ENCODE measurements at places on chromosomes 2 and 18.

- peak; percentile 13 for DNase-seq
These were observed 48.5 kb downstream of the SERPINB7 start for GRCh38 chr18:63823516-63824219.

DNA sequence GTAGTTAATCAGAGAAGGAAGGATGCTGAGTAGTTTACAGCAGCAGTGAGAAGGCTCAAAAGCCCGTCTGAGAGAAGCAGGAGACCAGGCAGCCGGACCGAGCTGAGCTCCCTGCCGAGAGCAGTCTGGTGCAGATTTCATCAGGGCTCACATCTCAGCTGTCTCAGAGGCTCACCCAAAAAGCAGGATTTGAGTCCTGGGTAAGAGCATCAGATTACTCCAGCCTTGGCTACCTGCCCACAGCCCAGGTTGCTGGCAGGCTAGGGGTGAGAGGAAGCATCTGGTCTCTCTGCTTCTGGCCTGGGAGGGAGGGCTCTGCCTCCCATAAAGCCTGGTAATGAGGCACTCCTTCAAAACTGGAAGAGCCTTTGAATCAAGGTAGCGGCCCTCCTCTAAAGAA is 140.5 kb downstream of the ST6GAL2 start:
- no peak for DNase-seq

GRCh38 chr2:97935719-97936161 is 60.0 kb downstream of the TMEM131 start:
- no peak for DNase-seq

- DNase-seq: no peak
These were observed 228.9 kb downstream of the ADCYAP1 start for GRCh38 chr18:1133541-1133940.

- DNase-seq: no peak
These were observed 3.7 kb downstream of the FBXO48 start for GRCh38 chr2:68463287-68463877.

DNA sequence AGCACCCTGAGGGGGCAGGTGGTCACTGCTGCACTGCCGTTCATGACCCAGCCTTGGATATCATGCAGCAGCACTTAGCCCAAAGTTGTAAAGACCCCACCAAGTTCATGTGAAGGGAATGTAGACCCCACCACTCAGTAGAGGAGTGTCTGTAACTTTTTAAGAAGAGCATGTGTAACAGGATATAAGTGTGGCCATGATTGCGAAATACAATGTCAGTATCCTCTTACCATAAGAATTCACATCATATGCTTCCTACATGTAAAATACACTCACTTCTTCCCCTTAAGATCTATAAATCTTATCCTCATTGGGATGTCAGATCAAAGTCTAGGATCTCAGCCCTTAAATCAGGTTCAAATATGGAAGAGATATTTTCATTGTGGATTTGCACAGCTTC is 276.9 kb downstream of the PTPRM start:
- no peak for DNase-seq

- peak; percentile 57 for DNase-seq
These were observed at the start of gene PSMA8 for GRCh38 chr18:26133652-26134051. Gene PSMA8 (plus strand): TSS chr18:26133869. CDS start chr18:26133966, 97 bp downstream.

DNA sequence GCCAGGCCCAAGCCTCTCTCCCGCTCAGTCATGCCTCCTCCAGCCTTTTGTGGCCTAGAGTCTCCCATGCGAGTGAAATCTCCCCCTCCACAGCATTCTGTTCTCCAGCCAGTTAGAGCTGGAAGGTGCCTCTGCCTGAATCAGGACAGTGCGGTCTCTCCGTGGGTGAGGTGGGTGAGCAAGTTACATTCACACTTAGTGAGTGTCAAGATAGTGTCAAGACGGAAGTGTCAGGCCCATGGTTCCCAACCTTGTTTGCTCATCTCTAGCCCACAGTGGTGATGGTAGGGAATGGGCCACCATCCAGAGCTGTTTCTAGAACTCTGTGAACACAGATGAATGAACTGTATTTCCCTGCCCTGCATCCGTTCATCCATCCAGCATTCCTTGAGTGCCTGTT is 59.5 kb downstream of the LPIN1 start:
- no peak for DNase-seq

DNA sequence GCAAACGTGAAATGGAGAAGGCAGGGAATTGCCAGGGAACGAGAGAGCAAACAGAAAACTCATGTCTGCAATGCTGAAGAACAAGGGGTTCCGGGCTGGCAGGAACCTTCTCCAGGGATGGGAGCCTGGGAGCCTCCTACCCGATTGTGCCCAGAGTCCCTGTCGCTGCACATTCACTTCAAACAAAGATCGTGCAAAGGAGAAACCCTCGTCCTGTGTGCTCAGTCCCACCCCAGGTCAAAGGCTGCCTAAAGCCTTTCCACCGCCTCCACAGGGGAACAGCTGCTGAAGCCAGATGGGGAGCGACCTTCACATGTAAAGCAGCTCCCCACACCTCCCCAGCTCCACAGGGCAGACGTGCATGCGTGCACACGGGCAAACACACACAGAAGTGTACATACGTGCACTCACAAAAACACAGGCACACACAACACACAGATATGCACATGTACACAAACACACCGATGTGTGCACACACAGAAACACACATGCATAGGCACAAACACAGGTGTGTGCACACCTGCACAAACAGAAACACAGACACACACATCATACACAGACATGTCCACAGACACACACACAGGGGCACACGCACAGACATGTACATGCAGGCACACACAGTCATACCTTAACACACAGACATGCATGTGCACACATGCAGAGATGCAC is 460.1 kb upstream of the SALL3 start:
- DNase-seq: no peak

DNA sequence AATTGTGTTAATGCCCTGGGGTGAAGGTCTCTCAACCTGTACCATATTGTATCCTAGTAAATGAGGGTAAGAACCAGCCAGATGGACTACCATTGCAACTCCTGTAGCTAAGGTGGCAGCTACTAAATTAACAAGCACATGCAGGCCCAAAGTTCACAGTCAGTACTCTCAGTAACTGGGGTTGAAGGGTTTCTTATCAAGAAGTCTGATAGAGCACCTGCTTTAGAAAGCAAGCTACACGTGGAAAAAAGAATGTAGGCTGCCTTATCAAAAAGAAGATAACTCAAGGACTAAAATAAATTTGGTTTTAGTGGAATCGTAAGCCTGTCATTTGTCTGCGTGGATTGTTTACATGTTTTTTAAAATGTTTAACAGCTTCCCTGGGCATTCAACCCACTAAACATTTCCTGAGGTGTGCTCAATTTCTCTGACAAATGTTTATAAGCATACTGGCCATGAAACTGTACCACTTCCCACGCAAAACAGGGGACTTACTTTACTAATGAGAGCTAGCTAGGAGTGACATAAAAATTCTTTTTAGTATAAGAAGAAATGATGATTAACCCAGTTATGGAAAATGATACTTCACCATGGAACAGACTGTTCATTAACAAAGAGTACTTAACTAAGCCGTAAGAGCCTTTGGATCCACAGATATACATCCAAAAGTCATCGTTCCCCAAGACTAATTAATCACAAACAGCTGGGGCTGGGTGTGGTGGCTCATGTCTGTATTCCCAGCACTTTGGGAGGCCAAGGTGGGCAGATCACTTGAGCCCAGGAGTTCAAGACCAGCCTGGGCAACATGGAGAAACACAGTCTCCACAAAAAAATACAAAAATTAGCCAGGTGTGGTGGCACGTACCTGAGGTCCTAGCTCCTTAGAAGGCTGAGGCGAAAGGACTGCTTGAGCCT is 36.5 kb downstream of the LPIN2 start:
- no peak for DNase-seq

All from activated naive CD4-positive, alpha-beta T cell treated with anti-CD3 and anti-CD28 coated beads, Interleukin-2, amount 50 U/mL, for 16 hours (primary cell).